ENCODE measurements at places on chromosomes 1 and 21.
A peak's percentile ranks its signal among the peaks of the same experiment; 100 is the strongest.

DNA sequence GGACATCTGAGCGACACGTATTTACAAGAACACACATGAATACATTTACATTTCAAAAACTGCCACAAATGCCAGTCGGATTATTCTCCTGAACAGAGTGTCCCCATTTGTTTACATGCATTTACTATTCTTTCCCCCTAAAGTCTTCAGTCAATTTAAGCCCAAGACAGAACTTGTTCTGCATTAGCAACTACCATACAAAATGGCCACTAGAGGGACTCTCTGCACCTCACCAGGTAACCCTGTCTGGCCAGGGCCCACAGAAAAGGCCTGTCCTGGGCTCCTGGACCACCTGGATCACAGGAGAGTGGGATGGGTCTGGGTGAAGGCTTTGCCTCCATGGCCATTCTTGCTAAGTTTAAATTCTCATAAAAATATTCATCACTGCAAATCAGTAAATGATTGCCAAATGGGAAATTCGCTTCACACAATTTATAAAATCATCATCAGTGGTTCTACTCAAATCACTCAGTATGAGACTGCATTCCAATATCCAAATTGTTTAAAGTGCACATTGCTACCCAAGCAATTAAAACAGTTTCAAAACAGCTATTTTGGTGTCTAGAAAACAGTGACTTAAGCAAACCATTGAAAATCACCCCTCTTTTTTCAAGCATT is 12.5 kb upstream of the GUCA2A start:
- DNase-seq = no peak
- H3K4me3 ChIP-seq = no peak overlapping the region
- peaks cover 19% of the 10 kb centered on the region for H3K36me3 ChIP-seq
- H3K4me1 ChIP-seq = no peaks in the 10 kb centered on the region
- no peak overlapping the region for H3K27ac ChIP-seq

GRCh38 chr1:219413536-219413935 is 199.4 kb downstream of the ZC3H11B start:
- DNase-seq = no peak
- H3K36me3 ChIP-seq = no peaks in the 10 kb centered on the region
- no peaks in the 10 kb centered on the region for H3K27me3 ChIP-seq
- no peaks in the 10 kb centered on the region for H3K4me1 ChIP-seq

DNA sequence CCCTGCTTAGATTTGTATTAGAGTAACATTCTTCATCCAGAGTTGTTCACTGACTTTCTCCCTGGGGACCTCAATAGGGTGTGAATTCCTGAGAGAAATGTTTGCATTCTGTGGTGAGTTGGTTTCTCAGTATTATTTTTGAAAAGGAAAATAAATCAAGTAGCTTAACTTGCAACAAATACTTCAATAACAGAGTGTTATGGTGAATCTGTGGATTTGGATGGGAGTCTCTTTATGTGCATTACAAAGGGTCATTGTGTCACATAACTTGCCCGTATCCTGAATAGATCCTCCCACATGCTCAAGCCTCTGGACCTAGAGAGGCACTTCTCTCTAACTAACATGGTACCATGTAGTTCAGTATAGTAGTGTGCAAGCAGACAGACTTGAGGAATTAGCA is 68.4 kb upstream of the IPO9 start:
- no peaks in the 10 kb centered on the region for H3K36me3 ChIP-seq
- H3K27me3 ChIP-seq = no peaks in the 10 kb centered on the region
- H3K4me1 ChIP-seq = peaks cover 33% of the 10 kb centered on the region
- no peak for DNase-seq

DNA sequence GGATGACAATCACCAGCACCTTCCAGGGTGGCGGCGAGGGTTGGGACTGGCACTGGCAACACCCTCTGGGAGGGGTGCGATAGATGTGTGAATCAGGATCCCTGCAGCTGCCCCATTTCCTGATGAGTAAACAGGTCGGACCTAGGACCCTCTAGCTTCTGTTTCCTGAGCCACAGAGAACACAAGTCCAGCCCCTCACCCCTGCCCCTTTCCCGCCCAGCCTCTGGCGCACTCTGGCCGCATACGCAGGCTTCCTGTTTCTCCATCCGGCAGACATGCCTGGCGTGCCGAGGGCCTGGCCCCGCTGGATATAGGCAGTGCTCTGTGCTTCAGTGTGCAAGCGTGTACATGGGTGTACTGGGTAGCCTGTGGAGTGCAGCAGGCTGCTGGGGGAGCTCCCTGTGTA is 4.6 kb downstream of the PEAR1 start:
- peaks cover 57% of the 10 kb centered on the region for H3K27me3 ChIP-seq
- H3K27ac ChIP-seq = no peak overlapping the region
- no peak overlapping the region for H3K4me3 ChIP-seq

DNA sequence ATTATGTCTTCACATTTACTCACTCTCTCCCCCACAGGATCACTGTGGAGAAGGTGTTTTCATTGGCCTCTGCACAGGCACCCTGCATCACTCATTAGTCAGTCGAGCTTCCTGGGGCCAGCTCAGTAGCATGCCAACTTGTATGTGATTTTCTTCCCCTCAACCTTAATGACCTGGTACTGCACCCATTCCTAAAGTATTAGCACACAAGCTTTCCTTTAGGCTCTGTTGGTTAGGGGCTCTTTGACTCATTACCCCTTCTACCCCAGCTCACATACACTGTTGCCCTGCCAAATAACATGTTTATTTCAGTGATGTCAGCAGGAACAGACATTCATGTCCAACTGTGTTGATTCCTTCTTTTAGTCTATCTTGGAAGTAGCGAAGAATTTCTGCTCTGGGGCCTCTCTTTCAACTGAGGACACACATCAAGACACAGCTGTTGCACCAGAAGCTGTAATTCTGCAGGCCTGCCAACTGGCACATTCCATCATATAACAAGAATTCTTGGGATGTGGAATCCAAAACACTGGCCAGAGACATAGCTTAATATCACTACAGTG is 603.5 kb upstream of the ADAMTS5 start:
- no peaks in the 10 kb centered on the region for H3K4me1 ChIP-seq
- H3K27ac ChIP-seq = no peak overlapping the region
- DNase-seq = no peak
- no peaks in the 10 kb centered on the region for H3K27me3 ChIP-seq
- no peaks in the 10 kb centered on the region for H3K36me3 ChIP-seq
- H3K4me3 ChIP-seq = no peak overlapping the region

- H3K4me3 ChIP-seq = no peak overlapping the region
- no peaks in the 10 kb centered on the region for H3K36me3 ChIP-seq
- H3K4me1 ChIP-seq = peaks cover 5% of the 10 kb centered on the region
- H3K27me3 ChIP-seq = peaks cover 62% of the 10 kb centered on the region
- no peak for DNase-seq
- H3K27ac ChIP-seq = no peak overlapping the region
Observed at GRCh38 chr1:10803971-10804820, 7.8 kb upstream of the CASZ1 start.

GRCh38 chr1:160375788-160376524 is 9.1 kb downstream of the NHLH1 start:
- peaks cover 12% of the 10 kb centered on the region for H3K36me3 ChIP-seq
- no peak for DNase-seq
- peaks cover 27% of the 10 kb centered on the region for H3K4me1 ChIP-seq
- peak overlapping the region; percentile 93 for H3K27ac ChIP-seq
- peak overlapping the region; percentile 55 for H3K4me3 ChIP-seq

DNA sequence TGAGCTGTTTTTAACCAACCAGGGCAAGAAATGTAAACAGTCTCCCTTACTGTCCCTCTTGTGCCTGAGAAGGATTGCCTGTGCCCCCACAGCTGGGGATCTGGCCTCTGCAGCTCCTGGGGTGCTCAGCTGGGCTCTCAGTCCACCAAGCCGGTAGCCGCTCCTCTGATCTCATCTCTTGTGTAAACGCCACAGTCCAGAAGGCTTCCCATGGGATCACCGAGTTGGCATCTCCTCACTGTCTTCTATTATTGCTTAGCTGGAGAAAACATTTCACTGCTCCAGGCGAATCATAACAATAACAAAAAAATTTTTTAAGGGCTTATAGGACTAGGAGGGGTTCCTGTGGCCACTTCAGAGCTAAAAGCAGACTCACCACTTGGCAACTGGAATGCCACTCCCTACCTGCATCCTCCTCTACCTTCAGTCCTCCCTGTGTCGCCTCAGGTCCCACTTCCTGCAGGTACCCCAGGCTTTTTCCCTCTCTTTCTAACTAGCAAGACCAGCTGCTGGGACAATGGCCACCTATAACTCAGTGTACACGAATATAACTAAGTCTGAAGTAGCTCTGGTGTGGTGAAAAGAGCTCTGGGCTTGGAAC is 75.8 kb downstream of the ATP1A1 start:
- H3K4me1 ChIP-seq = no peaks in the 10 kb centered on the region
- H3K27ac ChIP-seq = no peak overlapping the region
- H3K4me3 ChIP-seq = no peak overlapping the region
- H3K36me3 ChIP-seq = no peaks in the 10 kb centered on the region

GRCh38 chr1:87329526-87330056 is 911 bp downstream of the LMO4 start:
- DNase-seq = no peak
- H3K4me1 ChIP-seq = peaks cover 29% of the 10 kb centered on the region
- H3K27me3 ChIP-seq = no peaks in the 10 kb centered on the region
- H3K27ac ChIP-seq = peak overlapping the region; percentile 94
- H3K36me3 ChIP-seq = peaks cover 5% of the 10 kb centered on the region

- peaks cover 10% of the 10 kb centered on the region for H3K27me3 ChIP-seq
- no peak overlapping the region for H3K4me3 ChIP-seq
- H3K36me3 ChIP-seq = no peaks in the 10 kb centered on the region
Observed at GRCh38 chr1:163173121-163173520, 29.6 kb downstream of the RGS5 start.

- peaks cover 44% of the 10 kb centered on the region for H3K36me3 ChIP-seq
- no peaks in the 10 kb centered on the region for H3K27me3 ChIP-seq
- peak overlapping the region; percentile 53 for H3K27ac ChIP-seq
- H3K4me1 ChIP-seq = peaks cover 11% of the 10 kb centered on the region
- no peak for DNase-seq
- no peak overlapping the region for H3K4me3 ChIP-seq
Observed at GRCh38 chr1:55127827-55128343, 87.3 kb downstream of the USP24 start.

DNA sequence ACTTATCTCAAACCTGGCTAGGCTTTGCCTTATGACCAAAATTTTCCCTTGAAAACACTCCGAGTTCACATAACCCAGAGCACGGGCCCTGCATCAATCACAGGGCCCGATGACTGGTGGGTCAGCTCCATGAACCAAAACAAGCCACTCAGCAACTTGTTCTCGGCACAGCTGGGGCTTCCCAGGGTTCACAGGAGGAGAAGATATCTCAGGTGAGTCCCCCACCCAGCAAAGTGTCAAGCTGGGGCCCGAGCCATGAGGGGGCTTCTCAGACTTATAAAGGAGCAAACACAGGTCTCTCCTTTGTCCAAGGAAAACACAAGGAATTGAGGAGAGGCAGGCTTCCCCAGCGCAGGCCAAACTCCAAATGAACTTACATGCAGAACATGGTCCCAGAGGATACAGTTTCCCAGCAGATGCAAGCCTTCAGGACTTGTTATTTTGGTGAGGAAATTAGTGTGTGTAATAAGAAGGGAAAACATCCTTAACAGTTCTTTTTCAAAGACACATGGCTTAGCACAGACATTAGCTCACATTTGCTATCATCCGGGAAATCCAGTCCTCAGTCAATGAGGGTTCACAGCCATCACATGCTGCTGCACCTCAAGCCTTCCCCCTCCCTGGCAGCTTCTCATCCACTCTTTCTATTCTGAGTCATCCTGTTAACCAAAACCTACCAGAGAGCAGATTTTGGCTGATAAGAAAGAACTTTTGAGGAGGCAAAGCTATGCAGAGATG is 98.1 kb upstream of the NFIA start:
- no peaks in the 10 kb centered on the region for H3K27me3 ChIP-seq
- H3K4me1 ChIP-seq = no peaks in the 10 kb centered on the region
- H3K36me3 ChIP-seq = no peaks in the 10 kb centered on the region
- DNase-seq = no peak

DNA sequence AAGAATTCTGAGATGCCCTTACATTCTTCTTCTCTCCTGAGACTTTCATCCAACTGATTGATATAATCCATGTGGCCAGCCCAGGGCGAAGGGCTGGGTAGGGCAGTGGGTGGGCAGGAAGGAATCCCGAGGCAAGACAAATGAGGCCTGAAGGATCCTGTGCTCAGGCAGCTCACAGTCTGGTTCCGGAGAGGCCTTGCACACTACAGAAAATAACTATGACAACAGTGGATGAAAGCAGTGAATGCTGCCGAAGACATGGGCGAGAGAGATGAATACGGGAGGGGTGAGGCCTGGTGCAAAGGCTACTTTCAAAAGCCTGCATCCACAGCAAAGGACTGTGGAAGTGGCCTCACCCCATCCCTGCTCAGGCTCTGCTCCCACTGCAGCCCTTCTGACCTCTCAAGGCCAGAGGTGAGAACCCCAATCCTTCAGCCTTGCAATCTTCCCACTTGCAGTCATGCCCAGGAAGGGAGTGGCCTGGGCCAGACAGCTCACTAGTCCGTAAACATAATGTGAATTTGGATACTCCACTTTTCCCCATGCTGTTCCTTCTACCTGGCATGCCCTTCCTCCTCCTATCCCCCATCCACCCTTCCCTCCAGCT is 183.7 kb upstream of the EDN2 start:
- no peak overlapping the region for H3K4me3 ChIP-seq
- no peaks in the 10 kb centered on the region for H3K36me3 ChIP-seq
- H3K27ac ChIP-seq = peak overlapping the region; percentile 68
- DNase-seq = no peak
- H3K4me1 ChIP-seq = peaks cover 83% of the 10 kb centered on the region

DNA sequence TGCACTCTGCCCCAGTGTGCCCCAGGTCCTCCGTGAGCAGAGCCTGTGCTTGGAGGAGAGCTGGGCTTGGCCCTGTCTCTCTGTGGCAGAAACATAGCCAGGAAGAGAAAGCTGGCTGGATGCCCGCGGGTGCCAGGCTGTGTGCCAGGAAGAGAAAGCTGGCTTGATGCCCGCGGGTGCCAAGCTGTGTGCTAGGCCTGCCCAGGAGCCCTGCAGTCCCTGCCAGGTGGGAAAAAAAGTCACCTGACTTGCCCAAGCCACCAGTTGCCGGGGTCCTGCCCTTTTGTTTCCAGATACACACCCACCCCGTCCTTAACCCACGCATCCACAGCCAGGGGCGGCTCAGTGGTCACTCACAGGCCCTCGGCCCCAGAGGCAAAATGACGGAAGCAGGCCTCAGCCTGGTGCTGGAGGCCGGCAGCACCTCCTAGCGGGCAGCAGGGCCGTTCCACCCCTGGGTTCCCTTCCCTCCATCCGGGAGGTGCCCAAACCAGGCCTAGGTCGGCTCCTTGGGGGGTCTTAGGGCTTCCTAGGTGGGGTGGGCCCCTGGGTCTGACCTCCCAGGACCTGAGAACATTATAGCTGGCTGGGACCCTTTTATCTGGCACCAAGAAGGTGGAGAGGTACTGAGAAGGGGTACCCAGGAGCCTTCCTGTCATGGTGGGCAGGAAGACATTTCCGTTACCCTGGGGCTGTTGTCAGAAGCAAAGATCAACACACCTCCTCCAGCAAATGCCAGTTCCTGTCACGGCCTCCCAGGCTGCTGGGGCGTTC is 9.1 kb downstream of the ITGB2 start:
- H3K4me3 ChIP-seq = peak overlapping the region; percentile 67
- peaks cover 30% of the 10 kb centered on the region for H3K36me3 ChIP-seq
- no peak for DNase-seq
- H3K27ac ChIP-seq = peak overlapping the region; percentile 92
- no peaks in the 10 kb centered on the region for H3K27me3 ChIP-seq

Data from stimulated activated naive B cell treated with anti-CD40 and anti-IgM and Interleukin-4, amounts not matched to agents 10 μg/mL and 1 μg/mL and 100 μg/mL, for 72 hours (primary cell).